ENCODE measurements at places on chromosomes 11 and 22.

- DNase-seq: no peak
Measured at GRCh38 chr11:47156333-47156732, 20.3 kb downstream of the ARFGAP2 start.

GRCh38 chr11:72741429-72741833 is 10.8 kb downstream of the ARAP1 start:
- no peak for DNase-seq

DNA sequence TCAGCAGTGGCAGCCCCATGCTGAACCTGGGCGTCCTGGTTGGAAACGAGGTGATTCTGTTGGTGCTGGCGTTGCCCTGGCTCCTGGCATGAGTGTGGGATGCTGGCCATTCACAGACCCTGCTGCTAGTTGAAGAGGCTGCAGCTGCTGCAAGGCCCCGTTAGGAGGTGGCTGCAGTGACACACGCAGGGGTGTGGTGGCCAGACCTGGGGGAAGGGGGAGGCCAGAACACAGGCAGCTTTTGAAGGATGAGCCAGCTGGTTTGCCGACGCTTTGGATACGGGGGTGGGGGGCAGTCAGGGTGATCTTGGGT is 77.2 kb downstream of the MORC2 start:
- DNase-seq: no peak

DNA sequence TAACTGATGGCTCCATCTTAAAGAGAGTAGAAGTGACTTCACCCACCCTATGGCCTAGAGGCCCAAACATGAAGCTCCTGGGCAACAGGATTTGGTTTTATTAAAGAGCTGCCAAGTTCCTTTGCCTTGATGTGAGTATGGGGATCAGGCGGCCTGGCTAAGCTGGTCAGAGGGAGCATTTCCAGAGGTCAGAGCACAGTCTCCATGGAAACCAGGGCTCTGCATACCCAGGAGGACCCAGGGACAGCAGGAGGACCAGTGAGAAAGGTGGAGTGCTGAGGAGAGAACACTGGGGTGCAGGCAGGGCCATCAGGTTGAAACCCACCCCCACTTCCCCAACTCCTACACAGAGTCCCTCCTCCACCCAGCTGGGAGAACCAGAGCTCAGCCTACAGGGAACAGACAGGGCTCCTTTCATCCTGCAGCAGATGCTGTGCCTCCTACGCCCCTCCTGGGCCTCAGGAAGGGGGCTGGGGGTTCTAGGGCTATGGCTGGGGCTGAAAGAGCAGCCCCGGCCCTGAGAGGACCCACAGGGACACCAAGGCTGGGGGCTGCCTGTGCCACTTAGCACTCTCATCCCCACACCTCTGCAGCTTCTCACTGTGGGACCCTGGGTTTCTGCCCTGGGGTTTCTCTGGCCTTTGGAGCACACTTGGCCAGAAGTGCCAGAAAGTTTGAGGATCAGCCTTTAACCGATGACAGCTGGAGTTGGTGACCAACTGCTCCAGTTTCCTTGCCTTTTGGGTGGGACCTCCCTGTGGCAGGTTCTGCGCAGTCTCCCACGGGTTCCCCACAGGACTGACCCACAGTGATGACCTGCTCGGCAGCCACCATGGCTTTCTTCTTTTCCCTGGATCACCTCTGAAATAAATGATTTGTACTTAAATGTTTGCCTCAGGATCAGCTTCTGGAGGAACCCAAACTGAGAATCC is 13.8 kb upstream of the P2RY6 start:
- no peak for DNase-seq

GRCh38 chr11:99814021-99814420 is 793.3 kb downstream of the CNTN5 start:
- no peak for DNase-seq

DNA sequence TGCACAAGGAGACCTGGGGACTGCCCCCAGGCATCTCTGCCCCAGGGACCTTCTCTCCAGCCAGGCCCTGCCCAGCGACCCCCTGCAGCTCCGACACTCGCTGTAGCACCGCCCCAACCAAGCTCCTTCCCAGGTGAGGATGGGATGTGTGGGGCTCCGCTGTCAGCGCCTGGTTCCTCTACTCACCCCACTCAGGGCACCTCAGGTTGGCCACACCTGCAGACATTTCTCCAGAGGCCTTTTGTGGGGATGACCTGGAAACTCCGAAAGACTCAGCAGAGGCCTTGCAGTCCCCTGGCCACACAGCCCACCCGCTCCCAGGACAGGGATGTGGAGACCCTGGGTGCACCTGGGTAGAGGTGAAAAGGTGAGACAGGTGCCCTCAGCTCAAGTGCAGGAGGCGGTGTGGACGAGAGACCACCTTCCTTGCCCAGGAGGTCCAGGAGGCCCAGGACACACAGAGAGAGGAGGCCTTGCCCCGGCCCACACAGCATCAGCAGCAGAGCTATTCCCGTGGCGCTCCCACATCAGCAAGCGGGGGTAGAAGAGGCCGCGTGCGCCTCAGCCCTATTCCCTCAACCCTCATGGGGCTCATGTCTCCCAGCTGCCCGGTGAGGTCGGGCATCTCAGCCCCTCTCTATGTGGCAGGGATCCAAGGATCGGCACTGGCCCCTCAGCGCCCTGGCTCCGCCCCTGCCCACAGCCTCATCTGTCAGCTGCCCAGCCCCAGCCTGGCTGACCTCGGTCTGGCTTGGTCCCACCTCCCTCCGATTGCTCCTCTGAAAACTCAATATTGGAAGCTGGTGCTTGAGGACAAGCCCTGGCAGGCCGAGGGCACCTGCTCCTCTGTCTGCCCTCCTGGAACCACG is 20.9 kb downstream of the TRPM5 start:
- DNase-seq: no peak

DNA sequence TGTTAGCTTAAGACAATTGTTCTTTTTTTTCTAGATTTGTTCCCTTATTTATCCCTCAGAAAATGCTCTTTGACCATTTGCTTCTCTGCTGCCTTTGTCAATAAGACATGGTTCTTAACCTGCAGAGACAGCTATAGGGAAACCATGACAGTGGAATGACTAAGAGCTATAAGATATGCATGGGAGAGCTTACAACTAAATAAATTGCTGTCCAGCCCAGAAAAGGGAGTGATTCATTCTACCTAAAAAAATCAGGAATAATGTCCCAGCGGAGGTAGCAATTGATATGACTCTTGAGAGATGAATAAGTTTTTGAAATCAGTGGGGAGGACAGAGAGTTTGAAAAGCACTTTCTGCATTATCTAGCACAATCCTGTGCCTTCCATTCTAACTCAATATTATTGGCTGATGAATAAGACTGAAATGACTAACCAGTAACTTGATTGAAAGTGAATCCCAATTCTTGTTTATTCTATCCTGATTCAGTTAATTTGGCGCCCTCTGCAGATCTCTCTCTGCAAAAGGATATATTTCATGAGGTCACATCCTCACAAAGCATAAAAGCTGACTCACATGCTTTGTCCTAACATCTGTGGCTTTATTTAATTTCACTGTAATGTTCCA is 680.5 kb upstream of the API5 start:
- DNase-seq: no peak

DNA sequence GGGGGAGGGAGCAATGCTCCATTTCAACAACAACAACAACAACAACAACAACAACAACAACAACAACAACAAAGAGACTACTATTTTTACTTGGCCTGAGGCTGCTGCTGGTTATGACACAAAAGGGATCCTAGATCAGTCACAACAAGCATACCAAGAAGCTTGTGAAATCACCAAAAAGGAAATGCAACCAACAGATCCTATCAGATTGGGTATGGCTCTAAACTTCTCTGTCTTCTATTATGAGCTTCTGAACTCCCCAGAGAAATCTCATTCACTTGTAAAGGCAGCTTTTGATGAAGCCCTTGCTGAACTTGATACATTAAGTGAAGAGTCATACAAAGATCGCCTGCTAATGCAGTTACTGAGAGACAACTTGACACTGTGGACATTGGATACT is 10.5 kb upstream of the MS4A2 start:
- no peak for DNase-seq

- no peak for DNase-seq
Measured at GRCh38 chr11:95432714-95433503, 201.9 kb upstream of the SESN3 start.

GRCh38 chr22:42080287-42080686 is 787 bp downstream of the SMDT1 start:
- no peak for DNase-seq

DNA sequence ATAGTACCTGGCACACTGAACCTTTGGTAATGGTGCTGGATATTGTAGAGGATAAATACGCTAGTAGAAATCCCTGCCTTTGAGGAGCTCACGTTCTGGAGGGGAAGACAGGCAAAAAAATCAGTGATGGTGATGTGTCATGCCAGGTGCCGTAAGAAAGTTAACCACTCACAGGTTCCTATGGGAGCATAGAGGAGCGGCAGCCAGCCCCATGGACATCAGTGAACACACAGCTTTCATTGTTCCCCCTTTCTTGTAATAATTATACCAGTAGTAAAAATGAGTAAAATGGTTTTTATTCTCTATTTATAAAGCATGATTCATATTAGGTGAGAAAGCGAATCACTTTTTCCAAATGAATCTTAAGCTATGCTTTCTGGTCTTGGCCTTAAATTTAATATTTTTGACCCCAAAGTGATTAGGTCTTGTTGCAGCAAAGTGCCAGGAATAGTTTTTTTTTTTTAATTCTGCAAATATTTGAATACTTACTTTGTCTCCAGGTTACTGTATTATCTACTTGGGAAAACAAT is 57.9 kb downstream of the UVRAG start:
- DNase-seq: no peak

GRCh38 chr11:126637795-126638175 is 282.3 kb downstream of the ST3GAL4 start:
- no peak for DNase-seq

DNA sequence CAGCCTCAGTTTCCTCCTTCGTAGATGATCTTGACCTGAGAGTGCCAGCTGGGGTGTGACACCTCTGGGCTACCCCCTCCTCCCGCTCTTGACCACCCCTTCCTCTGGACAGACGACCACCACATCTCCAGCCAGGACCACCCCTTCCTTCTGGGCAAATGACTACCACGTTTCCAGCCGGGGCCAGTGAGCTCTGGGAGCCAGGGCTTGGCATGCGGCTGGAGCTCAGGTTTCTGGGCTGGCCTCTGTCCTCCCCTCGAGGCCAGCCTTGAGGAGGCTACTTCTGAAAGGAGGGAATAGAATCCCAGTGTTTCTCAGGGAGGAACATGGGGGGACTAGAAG is 120.9 kb downstream of the KCNQ1OT1 start:
- no peak for DNase-seq

DNA sequence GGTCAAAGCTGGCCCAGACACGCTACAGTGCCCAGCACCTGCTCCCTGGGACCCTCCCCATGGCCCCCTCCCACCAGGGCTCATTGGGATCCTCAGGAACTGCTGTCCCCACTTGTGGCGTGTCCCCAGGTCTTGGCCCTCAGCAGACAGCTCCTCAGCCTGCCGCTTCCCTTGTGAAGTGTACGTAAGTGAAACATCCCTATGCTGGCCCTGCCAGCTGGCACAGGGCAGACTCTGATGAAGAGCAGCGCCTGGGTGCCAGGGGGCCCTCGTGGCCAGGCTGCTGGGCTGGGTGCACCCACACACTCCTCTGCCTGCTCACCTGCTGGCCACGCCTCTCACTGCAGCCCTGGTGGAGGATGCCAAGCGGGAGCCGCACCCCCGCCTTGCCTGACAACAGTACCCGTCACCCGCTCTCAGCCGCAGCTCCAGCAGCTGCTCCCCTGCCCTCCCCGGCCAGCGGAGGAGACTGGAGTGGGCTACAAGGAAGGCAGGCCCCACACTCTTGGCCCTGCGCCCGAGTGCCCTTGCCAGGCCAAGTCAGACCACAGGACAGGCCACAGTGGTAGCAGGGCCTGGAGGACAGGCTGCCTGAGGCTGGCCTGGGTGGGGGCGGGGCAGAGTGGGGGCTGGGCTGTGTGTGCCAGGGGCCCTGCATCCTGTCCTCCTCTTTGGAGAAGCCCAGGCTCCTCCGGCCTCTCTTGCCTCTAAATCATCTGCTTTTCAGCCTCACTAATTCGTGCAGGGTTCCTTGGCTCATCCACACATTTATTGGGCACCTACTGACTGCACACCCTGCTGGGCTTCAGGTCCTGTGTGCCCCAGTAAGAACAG is 39.5 kb downstream of the IGF2 start:
- no peak for DNase-seq

DNA sequence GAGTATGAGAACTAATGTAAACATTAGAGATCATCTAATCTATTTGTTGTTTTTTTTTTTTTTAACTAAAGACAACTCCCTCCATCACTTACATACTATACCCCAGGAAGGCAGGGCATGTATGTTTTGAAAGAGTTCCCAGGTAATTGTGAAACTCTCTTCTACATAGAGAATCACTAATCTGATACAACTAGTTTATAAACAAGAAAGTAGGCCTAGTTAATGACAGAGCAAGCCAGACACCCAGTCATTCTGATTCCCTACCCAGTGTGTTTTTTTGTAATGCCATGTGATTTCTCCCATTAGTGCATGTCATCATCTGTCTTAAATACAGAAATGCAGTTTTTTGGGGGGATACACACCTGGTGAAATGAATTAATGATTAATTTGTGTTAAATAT is 120.9 kb downstream of the C11orf65 start:
- DNase-seq: no peak

- no peak for DNase-seq
Measured at GRCh38 chr11:71370895-71371673, 77.1 kb downstream of the DHCR7 start.

All from NCI-H187 treated with DMSO at 0.1 percent for 48 hours (cell line).